T-cell (primary cell): ENCODE measurements at places on chromosomes 13 and 19.

DNA sequence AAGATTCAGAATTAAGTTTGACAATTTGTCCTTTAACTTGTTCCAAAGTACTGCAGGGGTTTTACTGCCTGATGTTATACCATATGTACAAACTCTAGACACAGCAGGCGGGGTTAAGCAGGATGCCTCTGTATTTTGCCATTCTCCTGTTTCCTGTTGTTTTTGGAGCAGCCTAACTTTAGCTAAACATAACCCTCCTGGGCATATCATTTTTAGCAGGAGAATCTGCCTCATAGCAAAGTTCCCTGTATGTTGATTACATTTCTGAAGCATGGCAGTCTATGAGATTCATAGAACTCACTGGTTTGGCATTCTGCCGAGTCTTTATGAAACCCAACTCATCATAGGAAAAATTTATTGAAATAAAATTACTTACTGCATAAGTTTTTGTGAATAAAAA is 5.2 kb downstream of the LHFPL6 start:
- no peak for DNase-seq

DNA sequence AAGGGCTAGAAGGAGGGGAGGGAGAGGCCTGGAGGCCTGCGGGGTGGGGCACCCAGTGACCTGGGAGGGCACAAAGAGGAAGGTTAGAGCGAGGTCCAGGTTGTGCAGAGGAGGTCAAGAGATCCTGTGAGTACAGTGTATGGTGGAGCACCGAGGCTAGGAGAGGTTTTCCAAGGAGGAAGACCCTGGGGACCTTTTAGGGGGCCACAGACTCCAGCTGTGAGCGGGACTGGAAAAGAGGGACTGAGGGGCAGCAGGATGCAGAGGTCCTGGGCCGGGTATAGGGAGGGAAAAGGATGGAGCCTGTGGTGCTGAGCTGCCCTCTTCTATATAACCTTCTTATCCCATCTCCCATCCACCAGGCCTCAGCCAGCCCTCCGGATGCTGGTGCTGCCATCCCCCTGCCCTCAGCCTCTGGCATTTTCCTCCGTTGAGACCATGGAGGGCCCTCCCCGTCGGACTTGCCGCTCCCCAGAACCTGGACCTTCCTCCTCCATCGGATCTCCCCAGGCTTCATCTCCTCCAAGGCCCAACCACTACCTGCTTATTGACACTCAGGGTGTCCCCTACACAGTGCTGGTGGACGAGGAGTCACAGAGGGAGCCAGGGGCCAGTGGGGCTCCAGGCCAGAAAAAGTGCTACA is 863 bp downstream of the ZNF581 start:
- DNase-seq = no peak

GRCh38 chr19:54573330-54573872 is at the start of gene LILRA2:
TSS of gene LILRA2 (plus strand) at chr19:54573790. CDS start at chr19:54573879, 89 bp downstream.
- no peak for DNase-seq

GRCh38 chr13:112064222-112064621 is 2.7 kb upstream of the SOX1 start:
- DNase-seq = no peak

DNA sequence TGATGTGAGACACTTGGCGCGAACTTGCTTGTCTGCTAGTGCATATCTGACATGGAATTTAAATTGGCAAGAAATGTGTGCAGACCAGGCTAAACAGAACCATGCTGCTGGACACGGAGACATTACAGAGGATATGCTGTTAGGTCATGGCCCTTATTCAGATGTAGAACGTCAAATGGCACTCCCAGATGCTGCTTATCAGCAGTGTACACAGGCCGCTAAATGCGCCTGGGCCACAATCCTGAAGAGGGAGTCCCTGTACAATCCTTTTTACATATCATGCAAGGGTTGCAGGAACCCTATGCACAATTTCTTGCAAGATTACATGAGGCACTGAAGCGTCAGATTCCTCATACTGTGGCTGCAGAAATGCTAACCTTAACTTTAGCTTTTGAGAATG is 9.3 kb downstream of the ZNF350 start:
- no peak for DNase-seq

- DNase-seq = no peak
Observed at GRCh38 chr13:112205990-112206389, 139.0 kb downstream of the SOX1 start.

DNA sequence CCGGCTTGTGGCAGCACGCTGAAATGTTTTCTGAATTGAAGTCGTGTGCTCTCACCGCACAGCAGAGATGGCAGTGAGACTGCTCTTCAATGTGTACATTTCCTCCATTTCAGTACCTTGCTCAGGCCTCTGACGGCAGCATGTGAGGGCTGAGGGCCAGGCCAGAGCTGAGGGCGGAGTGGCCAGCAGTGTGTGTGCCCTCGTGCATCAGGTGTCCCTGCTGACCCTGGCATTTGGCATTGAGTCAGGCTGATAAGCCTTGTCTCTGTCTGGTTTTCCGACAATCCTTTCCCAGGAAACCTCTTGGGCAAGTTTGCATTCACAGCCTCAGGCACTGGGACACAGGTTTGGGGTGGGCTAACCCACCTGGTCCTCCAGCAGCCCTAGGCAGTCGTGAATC is 62.3 kb downstream of the EFNB2 start:
- no peak for DNase-seq

DNA sequence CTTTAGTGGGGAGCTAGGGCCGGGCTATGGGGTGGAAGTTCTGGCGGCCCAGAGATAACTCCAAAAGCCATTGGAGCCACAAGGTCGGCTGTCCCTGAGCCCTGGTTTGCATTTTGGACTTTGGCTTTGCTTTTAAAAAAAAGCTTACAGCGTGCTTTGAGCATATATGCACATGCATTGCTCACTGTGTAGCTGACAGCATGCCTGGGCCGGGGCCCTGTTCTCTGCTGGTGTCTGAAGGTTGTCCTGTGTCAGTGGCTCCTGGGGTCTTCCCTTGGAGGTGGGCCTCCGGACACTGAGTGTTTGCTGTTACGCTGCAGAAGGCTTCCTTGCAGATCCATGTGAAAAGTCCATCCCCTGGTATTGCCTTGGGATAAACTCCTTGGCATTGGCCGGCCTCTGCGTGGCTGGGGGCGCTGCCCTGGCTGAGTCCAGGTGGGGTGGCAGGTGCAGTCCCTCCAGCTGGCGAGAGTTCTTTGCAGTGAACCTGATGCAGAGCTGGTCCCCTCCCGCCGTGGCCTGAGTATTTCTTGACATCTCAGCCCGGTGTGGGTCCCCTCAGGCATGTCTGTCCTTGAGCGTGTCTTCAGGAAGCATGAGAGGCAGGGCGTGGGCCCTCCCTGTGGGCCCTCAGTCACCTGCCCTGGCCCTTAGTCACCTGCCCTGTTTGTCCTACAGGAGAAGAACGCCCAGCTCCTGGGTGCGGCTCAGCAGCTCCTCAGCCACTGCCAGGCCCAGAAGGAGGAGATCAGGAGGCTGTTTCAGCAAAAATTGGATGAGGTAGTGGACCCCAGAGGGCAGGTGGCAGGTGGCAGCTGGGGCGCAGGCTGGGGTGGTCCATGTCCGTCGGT is 23.0 kb downstream of the PLEKHJ1 start:
- no peak for DNase-seq
